ENCODE measurements at places on chromosomes 2 and 18.

- no peak for DNase-seq
Measured at GRCh38 chr18:71237641-71238040, 948.8 kb downstream of the SOCS6 start.

DNA sequence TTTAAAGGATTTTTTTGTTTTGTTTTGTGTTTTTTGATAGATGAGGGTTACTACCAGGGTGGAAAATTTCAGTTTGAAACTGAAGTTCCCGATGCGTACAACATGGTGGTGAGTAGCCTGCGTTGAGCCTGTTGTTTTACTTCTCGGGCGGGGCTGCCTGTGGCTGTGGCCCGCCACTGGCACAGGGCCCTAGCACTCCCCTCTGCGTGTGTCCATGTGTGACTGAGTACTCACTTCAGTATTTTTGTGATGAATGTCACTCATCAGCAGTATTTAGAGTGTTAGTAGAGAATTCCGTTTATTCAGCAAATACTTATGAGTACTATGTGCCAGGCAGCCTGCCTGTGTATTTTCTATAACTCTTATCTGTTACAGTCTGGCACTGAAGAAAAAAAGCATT is 44.3 kb upstream of the SCLY start:
- peak; percentile 9 for DNase-seq

DNA sequence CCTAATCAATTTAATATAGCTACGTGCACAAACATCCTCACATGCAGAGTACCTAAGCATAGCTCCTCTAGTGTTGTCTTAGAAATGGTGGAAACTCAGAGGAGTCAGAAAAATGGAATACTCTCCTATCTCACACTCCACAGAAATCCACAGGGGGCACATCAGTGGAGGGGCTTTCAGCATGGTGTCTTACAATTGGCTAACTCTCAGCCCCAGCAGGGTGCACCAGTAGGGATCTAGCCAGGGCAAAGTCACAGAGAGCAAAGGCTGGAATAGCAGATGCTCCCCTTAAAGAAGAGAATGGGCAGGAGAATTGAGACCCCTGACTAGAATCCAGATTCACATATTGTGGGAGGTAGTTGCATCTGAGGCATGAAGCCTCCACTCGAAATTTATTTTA is 135.7 kb downstream of the MAIP1 start:
- no peak for DNase-seq

DNA sequence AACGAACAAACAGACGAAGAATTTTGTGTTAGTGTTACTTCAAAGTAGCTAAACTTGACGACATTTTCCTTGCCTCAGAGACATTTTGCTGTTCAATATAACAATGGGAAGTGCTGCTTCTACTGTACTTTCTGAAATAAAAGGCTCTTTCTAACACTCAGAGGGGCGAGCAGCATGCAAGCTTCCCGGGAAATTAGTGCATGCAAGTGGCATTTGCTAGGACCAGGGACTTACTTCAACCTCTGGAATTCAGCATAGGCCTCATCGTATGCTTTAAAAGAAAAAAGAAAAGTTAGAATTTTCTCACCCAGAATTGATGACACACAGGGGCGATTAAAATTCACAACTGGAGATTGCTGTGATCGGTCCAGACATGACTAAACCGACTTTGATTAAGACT is 62.5 kb upstream of the LPIN2 start:
- no peak for DNase-seq

DNA sequence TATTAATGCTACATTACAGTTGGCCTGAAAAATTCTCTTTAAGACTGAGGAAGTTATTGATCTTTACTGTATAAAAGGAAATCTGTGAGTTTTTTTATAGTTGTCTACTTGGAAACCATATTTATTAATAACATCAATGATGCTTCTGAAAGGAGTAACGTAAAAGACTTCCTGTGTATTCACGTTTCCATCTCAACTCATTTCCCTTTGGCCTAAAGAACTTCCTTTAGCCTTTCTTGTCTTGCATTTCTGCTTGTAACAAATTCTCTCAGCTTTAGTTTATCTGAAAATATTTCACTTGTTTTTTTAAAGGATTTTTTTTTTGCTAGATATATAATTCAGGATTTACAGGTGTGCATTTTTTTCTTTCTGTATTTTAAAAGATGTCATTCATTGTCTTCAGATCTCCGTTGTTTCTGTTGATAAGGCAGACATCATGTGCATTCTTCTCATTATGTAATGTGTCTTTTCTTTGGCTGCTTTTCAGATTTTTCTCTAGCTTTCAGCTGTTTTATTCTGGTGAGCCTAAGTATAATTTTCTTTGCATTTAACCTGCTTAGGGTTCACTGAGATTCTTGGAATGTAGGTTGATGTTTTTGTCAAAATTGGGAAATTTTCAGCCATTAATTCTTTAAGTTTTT is 159.0 kb upstream of the DAPL1 start:
- DNase-seq = no peak

- no peak for DNase-seq
Measured at GRCh38 chr2:70943205-70943871, 7.6 kb downstream of the ATP6V1B1 start.

DNA sequence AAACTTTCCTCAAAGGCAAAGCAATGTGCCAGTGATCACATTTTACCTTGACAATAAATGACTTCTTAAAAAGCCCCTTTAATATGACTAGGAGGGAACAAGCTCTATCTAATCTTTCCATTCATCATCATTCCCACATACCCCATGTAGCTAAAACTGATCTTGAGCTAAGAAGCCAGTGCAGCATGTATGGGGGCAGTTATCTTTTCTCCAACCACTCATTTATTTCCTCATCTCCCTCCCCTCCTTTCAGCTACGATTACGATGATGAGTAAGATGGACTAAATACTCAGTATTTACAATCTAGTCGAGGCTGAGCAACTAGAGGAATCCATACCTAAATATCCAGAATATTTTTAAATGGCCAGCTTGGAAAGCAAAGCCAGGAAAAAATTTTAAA is 35.5 kb downstream of the PNO1 start:
- DNase-seq = no peak

DNA sequence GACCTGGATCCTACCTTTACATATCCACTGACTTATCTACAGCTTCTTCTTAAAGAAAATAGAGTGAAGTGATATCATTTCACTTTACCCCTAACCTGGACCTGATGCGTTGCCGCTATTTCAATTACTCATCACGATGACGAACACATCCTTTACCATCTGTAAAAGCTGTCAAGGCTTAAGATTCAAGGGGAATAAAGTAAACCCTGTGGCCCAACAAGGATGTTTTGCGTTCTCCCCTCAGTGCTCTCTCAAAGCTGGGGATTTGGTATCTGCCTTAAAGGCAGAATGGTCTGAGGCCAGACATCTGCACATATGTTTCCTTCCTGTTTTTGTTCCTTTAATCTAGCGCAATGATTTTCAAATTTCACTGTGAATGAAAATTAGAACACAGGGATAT is 100.1 kb upstream of the KLF7 start:
- no peak for DNase-seq

- DNase-seq = no peak
Measured at GRCh38 chr2:145725876-145726275, 1206.0 kb upstream of the ZEB2 start.

- DNase-seq = no peak
Measured at GRCh38 chr18:46596119-46596518, 60.9 kb downstream of the LOXHD1 start.
